Keratinocyte (primary cell): ENCODE measurements at places on chromosomes 4 and X.

GRCh38 chrX:154354516-154354915, 19.9 kb downstream of the FLNA start:
- DNase-seq = no peak

- DNase-seq = no peak
These were observed 218.4 kb upstream of the BMP3 start for GRCh38 chr4:80812145-80812544.

- DNase-seq = no peak
These were observed 108.9 kb upstream of the TEX13D start for GRCh38 chrX:124223524-124223923.

- DNase-seq = no peak
These were observed 16.0 kb downstream of the SULT1E1 start for GRCh38 chr4:69843932-69844331.

GRCh38 chr4:40285692-40286091, 49.4 kb upstream of the CHRNA9 start:
- DNase-seq = no peak

GRCh38 chrX:55484948-55485347, 4.7 kb downstream of the USP51 start:
- DNase-seq = no peak

- no peak for DNase-seq
These were observed 46.5 kb downstream of the CWH43 start for GRCh38 chr4:49032440-49033161.

GRCh38 chr4:80990851-80991250, 39.7 kb upstream of the BMP3 start:
- DNase-seq = no peak

DNA sequence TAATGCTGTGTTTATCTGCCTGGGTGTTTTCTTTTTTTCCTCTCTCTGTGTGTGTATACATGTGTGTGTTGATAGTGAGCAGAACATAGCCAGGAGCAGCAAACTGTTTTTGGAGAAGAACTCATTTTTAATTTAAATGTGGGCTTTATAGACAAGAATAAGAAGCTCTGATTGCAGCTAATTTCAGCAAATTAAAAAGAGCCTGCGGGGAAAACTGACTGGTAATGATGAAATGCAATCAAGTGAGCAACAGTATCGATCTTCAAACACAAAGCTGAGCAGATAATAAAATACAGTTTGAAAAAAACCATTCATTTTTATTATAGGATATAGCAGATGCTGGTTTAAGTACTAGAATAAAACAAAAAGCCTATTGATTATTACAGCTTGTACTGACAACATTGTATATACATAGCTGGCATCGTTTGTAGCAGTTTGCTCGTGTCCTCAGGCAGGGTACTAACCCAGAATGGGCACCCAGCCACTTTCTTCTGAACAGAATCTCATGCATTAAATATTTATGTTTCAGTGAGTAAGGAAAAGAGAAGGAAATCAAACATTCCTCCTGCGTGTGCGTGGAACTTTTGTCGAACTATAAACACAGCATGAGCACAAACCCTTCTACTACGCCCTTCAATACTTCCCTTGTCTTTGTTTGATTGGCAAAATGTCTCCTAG, 73.5 kb upstream of the ZFP42 start:
- no peak for DNase-seq

DNA sequence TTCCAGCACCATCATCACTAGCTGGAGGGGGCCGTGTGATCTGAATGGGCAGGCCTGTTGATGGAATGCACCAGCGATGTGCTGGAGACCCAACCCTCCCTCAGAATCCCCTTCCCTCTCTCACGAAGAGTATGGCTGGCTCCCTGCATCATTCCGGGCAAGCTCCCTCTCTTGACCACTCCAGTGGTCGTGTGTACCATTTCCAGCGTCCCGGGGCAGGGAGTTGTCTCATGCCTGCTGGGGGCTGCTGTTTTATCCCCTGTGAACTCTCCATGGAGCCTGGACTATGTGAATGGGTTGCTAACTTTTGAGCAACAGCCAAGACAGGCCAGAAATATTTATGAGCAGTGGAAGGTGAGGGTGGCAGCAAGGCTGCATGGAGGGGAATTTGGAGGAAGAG, 8.1 kb downstream of the CSAG1 start:
- DNase-seq = no peak

DNA sequence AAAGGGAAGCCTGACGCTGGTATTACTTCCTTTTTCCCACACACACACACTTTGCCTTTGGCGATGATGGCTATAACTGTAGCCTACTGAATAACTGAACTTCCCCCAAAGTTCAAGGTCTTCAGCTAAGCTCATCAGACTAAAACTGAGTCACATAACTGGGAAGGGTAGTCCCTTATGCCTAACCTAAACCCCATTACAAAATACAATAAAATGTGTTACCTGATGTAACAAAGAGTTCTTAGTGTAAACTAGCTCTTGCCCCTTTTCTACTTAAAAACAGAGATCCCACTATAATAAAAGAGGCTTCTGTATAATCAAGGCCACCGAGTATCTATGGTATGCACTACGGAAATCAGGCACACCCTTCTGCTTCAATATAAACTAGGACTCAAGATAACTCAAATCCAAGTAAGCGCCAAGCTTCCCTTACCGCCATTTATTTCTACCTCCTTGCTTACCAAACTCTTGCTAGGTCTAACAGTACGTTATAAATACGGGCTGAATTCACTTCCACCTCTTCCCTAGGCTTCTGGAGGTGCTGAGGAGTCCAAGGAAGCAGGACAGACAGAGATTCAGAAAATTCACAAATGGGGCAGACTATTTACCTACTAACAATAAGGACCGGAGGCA, 2.4 kb downstream of the OTUD4 start:
- DNase-seq = no peak

DNA sequence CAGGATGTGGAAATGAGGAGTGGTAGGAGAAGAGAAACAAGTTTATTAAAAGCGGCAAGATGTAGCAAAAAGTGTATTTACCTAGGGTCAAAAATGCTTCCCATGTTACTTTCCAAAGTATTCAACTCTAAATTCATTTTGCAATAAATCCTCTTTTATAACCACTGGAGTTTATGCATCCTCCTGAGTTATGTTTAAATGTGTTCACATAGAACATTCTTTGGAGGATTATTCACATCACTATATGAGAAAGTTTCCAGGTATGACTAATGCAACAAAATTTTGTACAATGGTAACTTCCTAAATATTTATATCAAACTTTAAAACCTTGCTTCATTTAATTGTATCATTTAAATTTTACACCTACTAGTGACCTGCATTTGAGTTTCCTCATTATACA, 870.6 kb upstream of the SLIT2 start:
- no peak for DNase-seq

DNA sequence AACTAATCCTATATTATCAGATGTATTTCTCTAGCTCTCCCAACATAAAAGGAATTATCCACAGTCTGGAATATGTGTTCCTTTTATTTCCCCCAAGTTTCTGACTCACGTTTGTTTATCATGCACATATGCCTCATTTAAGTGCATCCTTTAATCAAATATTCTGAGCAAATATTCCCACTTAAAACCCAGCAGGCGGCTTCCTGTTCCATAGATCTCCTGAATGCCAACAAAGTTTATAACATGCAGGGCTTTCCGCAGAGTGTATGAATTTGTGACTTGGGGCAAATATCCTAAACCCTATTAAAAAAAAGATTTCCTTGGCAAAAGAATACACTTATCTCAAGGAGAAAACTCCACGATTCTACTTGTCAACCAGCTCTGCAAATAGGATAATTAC, 16.9 kb downstream of the GLRA2 start:
- DNase-seq = no peak

DNA sequence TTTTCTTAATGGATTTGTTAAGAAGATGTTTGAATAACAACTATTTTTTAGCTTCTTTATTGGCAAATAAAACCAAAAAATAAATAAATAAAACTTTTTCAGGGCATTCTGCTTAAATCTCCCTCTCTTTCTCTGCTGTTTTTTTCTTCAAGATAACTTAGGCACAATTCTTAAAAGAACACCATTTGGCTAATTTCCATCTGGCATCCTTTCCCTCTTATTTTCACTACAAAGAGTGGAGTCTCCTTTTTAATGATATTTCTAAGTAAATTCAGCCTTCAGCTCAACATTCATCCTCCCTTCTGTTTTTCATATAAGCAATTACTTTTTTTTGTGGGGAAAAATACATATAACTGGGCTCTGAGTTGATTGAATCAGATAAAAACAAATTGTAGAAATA, 88.1 kb downstream of the PCDH7 start:
- DNase-seq = no peak

GRCh38 chr4:184359888-184360287, 114.5 kb downstream of the IRF2 start:
- no peak for DNase-seq

DNA sequence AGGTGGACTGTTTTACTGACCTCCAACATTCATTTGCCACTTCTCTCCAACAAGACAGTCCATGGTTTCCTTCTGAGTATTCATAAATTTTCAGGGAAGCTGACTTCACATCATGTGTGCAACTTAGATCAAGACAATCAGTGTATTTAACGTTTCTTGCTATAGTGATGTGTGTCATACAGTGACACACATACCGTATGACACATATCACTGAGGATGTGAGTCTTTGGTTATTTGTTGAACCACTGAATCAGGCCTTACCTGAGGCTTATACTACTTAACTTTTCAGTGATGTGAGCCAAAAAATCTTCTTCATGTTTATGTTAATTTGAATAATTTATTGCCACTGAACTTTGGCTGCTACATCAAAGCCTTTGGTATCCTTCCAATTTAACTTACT, 166.8 kb downstream of the BMPR1B start:
- no peak for DNase-seq

GRCh38 chr4:169252339-169253112, 18.2 kb downstream of the SH3RF1 start:
- DNase-seq = no peak

- no peak for DNase-seq
These were observed 77.0 kb upstream of the STOX2 start for GRCh38 chr4:183828125-183828524.

DNA sequence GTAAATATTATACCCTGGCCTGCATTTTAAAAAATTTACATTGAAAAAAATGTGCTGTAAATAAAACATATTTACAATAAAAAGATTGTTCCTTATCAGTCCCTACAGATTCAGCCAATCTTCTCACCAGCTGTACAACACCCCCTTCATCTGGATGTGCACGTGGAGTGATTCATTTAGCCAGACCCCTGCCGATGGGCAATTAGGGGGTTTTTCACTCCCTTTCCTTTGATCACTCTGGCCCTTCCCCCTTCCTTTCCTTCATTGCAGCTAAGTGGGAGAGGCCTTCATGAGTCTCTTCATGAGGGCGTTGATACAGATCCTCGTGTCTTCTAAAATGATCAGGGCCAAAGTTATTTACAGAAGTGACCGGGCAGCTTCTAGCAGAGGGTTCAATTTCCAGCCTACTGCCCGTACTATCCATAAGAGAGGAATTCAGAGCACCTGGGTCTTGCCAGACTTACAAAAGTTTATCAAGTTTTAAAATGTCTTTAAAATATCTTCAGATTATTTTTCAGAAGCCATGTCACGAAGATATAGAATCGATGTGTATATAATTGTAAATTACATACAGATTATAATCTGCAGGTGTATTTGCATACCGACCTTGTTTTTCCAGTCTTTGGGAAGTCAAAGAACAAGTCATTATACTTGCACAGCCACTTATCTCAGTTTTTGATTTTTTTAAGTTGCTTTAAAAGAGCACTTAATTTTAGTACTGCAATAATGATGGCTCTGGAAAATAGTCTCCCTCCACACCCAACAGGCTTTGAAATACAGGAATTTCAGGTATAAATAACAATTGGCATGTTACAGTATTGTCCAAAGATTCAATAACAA, 21.4 kb upstream of the RASL11B start:
- DNase-seq = no peak

GRCh38 chr4:147488556-147488955, 7.7 kb downstream of the EDNRA start:
- no peak for DNase-seq

- no peak for DNase-seq
These were observed 541.1 kb downstream of the RAB28 start for GRCh38 chr4:12943069-12943468.

DNA sequence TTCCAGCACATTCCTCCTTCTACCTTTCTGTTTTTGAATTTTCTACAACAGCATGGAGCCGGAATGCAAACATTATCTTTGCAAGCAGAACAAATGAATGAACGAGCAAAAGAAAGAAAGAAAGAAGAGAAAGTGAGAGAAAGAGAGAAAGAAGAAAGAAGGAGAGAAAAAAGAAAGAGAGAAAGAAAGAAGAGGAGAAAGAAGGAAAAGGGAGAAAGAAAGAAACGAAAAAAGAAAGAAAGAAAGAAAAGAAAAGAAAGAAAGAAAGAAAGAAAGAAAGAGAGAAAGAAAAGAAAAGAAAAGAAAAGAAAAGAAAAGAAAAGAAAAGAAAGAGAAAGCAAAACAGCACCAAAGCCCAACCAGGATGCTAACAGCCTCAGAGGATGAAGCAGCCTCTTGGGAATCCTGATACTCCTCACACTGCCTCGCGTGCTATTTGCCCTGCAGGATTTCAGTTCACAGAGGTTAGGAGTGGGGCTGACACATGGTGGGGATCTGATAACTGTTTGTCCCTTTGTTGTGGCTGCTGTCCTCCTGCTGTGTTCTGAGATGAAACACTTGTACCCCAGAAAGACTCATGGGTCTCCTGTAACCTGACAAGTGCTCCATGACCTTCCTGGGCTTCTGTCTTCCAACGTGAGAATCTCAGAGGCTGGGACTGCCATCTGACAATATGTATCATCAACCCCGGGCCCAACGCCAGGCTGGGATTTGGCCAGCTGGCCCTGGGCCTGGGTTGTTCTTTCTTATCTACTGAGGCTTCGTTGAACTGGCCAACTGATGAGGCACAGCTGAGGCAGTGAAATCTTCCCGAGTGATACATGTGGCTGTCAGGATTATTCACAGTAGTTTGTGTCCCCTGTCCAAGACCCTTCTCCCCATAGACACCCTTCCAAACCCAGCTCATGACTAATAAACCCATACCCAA, 61.0 kb downstream of the SEPSECS start:
- no peak for DNase-seq

- DNase-seq = no peak
These were observed 33.1 kb upstream of the FGF5 start for GRCh38 chr4:80233390-80233789.

DNA sequence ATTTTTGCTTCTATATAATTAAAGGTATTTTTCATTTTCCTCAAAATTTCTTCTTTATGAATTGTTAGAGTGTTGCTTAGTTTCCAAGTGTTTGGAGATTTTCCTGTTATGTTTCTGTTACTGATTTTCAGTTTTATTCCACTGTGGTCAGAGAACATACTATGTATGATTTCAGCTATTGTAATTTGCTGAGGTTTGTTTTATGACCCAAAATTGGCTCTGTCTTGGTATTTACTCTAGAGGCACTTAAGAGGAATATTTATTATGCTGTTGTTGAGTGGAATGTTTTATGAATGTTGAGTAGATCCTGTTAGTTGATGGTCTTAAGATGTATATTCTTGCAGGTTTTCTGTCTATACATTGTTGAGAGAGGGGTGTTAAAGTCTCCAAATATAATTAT, 263.5 kb downstream of the PABPC4L start:
- DNase-seq = no peak

- DNase-seq = no peak
These were observed 6.0 kb downstream of the EREG start for GRCh38 chr4:74370912-74371311.
